ENCODE measurements at places on chromosomes 1 and 21.

- DNase-seq, result no peak
Observed at GRCh38 chr1:197041486-197042353, 25.3 kb downstream of the F13B start.

DNA sequence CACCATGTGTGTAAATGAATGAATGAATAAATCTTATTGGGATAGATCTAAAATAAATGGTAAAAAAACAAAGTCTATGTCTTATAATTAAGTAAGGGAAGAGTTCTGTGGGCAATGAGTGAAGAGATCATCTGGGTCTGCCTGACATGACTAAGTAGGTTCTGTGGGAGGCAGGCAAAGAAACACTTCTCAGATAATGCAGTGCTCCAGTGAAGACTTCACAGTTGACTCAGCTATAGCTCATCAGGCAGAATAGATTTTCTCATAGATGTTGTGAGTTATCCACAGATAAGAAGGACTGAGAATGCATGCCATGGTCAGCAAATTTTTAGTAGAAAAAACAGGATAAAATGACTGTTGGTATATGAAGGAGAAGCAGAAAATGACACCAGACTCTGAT, 12.4 kb downstream of the KRTAP22-2 start:
- DNase-seq, result no peak

DNA sequence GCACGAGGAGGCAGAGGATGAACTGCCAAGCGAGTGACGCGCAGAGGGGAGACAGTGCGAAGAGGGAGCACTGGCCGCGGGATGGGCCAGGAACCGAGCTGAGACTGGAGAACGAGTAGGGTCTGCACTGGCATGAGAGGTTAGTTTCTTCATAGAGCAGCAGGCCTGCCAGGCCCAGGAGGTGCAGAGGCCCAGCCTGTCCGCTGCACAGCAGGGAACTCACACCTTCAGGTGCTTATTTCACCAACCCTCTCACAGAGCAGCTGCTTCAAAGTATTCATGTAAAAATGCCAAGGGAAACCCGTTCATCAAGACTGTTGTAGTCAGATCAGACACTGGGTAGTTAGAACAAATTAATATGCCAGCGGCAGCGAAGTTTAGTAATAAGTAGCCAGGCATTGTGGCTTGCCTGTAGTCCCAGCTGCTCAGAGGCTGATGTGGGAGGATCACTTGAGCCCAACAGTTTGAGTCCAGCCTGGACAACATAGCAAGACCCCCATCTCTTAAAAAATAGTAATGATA, 144.5 kb downstream of the SLC45A1 start:
- no peak for DNase-seq

DNA sequence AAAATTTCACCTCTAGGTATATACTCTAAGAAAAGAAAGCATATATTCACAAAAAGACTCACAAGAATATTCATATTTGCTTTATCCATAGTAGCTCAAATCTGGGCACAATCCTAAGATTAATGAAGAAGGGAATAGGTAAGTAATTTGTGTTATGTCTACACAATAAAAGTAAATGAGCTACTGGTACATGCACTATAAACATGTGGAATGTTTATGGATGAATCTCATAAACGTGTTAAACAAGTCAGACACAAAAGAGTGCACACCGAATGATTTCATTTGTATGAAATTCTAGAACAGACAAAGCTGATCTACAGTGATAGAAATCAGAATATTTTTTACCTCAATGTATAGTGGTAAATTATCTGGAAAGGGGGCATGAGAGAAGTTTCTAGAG, 115.3 kb upstream of the B3GALT2 start:
- DNase-seq, result no peak

GRCh38 chr1:109527098-109527811, 12.4 kb upstream of the GPR61 start:
- no peak for DNase-seq

DNA sequence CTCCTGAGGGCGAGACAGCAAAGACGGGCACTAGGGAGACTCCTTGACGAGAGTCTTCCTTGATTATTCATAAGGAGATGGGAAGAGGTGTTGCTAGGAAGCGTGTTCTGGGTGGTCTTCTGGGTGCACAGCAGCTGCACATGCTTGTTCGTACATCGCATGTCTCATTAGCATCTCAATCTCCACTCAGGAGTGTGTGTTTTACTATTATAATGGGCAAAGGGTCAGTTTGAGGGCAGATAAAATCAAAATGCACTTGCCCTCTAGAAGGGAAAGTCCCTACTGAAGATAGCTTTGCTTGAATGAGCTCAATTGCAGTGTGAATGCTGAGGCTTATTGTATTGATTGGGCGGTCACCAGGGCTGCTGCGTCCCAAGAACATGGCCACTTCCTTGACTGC, 50.2 kb upstream of the SCCPDH start:
- DNase-seq, result no peak

DNA sequence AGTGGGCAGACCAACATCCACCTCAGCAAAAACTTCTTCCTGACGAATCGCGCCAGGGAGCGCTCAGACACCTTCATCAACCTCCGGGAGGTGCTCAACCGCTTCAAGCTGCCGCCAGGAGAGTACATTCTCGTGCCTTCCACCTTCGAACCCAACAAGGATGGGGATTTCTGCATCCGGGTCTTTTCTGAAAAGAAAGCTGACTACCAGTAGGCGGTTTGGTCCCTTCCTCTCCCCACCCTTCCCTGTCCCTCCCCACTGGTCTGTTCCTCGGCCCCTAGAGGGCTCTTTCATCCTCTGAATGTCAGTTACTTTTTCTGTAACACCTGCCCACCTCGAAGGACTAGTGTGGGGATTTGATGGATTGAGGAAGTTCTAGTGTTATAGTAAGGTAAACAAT, 46.9 kb downstream of the CAPN2 start:
- no peak for DNase-seq

DNA sequence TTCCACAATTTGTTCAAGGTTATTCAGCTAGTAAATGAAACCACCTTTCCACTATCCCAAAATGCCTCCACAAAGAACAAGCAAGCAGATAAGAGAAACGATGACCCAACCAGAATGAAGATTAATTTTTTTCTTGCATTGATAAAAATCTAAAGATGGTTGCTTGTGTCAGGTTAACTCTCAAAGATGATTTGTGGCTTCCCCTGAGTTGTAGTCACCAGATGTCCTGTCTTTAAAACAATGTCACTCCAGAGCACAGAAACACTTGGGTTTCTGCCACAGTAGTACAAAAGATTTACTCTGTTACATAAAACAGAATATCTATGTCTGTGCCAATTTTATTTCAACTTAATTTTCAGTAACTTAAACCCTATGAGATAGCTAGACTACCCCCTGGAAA, 11.4 kb upstream of the CCDC17 start:
- DNase-seq, result no peak

- DNase-seq, result no peak
Observed at GRCh38 chr1:181189691-181190363, 101.3 kb downstream of the IER5 start.

DNA sequence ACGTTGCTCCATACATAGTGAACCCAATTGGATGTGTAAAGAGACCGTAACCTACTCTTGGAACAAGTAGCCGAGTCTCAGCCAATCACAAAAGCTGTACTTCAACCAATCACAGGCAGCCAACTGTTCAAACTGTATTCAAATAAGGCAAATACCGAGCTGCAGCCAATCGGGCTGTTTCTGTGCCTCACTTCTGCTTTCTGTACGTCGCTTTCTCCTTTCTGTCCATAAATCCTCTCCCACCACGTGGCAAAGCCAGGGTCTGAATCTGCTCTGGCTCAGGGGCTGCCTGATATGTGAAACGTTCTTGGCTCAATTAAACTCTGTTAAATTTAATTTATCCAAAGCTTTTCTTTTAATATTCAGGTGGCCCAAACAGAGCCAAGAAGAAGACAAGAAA, 210.3 kb downstream of the URB2 start:
- no peak for DNase-seq

DNA sequence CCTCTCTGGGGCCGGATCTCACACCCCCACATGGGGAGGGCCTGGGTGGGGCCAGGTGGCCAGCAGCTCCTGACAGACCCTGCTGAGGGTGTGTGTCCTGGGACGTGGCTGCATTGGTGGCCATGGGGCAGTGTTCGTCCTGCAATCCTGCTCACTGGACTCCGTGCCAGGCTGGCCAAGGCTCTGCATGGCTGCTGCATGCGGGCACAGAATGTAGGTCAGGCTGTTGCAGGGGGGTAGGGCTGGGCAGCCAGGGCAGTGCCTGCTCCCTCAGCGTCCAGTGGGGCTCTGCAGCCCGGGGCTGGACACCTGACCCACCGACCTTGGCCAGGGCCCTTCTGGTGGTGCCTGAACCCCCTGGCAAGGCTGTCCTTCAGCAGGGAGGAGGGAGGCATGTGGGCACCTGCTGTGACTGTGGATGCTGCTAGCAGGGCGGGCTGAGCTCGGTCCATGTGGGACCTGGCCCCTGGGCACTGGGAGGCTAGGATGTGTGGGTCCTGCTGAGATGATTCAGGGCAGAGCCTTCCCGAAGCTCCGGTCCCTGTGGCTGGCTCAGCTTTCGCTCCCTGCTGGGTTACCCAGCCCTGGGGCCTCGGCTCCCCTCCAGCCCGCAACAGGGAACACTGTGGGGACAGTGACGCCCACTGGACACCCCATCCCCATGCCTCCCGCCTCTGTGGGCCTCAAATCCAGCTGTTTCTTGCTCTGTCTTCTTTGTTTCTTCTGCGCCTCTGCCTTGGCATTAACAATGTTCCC, 14.9 kb upstream of the PLCH2 start:
- no peak for DNase-seq

DNA sequence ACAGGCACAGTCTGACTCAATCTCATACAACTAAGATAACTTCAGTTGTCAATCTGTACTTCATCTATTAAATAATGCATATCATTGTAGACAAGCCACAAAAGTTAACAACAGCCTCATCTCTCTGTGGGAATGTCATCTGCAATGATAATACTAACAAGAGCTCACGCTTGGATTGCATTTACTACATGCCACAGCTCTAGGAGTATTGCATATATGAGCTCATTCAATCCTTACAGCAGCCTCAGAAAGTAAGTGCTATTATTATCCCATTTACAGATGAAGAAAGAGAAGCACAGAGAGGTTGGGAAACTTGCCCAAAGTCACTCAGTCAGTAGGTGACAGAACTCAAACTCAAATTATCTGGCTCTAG, 105.7 kb upstream of the GUCA2B start:
- no peak for DNase-seq

DNA sequence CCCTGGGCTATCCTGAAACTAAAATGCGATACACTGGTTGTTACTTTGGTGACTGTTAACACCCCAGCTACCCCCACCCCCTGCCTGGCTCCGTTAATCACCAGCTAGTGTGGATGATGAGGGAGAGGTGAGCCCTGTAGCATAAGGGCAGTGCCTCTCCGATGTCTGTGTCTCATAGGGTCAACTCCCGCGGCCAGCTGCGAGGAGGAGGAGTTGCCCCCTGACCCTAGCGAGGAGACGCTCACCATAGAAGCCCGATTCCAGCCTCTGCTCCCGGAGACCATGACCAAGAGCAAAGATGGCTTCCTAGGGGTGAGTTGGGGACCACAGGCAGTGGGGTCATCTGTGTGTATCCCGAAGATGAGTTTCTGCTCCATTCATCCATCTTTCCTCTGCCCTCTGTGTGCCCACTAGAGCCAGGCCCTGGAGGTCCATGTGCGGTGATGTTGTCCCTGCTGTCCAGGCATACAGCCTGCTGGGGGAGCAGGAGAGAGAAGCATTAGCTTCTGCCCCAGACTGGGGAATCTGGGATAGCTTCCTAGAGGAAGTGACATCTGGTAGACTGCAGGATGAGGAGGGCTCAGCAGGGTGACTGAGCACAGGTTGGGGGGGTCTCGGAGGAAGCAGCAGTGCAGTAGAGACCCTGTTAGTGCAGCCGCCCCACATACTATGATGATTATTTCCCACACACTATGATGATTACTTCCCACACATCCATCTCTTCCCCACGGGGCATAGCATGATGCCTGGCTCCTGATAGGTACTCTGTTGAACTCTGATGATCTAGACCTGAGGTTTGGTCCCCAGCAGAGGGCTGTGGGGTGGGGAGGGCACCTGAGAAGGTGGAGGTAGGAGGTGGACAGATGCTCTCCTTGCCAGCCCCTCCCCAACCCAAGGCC, 5.2 kb downstream of the SELENON start:
- no peak for DNase-seq

DNA sequence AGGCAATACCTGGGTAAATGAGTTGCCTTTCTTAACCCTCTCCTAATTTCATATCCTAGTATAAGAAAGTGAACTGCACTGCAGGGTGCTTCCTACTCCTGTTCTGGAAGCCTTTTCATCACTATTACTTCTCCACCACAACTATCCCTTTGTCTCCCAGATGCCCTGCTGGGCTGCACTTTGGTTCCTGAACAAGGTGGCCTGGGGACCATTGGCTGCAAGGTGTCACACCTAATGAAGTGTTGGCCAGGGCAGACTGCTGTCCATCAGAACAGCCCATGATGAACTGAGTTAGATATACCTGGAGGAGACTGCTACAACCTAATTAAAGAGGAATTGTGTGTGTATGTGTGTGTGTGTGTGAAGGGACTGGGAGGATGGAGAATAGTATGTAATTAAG, 1.9 kb upstream of the KLHDC8A start:
- DNase-seq, result no peak

GRCh38 chr21:44057960-44058651, 46.0 kb downstream of the TRAPPC10 start:
- no peak for DNase-seq

- DNase-seq, result no peak
Observed at GRCh38 chr1:65979136-65980044, 186.7 kb downstream of the PDE4B start.

All from NCI-H2029 treated with DMSO at 0.1 percent for 48 hours (cell line).